ENCODE measurements at places on chromosomes 2 and 18. TPM values are rescaled to one million over a fixed set of nuclear protein-coding genes. Genes with fewer than 3 reads are reported as not detected.

Gene HOXD3
- 30.9 TPM for polyA plus RNA-seq

DNA sequence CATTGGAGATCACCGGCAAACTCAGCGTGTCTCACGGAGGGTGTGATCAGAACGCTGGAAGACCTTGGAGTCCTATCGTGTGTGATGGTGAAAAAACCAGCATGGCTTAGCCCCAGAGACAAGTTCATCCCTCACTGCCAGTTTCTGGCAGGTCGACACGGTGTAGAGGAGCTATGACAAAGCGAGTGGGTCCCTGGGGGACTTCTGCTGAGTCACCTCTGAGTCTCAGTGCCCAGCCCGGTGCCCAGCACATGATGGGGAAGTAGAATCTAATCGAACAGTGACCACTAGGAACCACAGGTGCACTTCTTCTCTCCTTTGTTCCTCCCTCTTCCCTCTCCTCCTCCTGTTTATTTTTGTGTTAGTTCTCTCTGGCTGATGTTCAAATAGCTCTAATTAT, 45.9 kb upstream of the KCNF1 start:
- DNase-seq, result no peak

DNA sequence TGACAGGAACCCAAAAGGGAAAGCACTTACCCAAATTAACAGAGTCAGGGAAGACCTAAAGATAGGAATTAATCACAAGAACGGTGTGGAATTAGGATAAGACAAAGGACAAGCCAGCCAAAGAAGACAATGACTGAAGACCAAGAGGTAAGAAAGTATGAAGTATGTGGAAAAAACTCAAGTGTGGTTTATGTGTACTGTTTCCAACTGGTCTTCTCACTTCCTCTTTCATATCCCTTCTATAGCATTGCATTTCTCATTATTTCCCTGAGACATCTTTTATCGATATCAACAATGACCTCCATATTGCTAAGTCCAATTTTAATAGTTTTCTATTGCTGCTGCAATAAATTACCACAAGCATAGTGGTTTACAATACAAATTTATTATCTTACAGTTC, 313.5 kb upstream of the SLC39A10 start:
- DNase-seq, result no peak

Gene CYTIP
- polyA plus RNA-seq, result 1.8 TPM

Measured in left renal cortex interstitium (tissue), 4 donors.